ENCODE measurements at places on chromosomes 13 and 19.

- no peak for DNase-seq
These were observed 82.4 kb downstream of the KCTD12 start for GRCh38 chr13:76803831-76804230.

DNA sequence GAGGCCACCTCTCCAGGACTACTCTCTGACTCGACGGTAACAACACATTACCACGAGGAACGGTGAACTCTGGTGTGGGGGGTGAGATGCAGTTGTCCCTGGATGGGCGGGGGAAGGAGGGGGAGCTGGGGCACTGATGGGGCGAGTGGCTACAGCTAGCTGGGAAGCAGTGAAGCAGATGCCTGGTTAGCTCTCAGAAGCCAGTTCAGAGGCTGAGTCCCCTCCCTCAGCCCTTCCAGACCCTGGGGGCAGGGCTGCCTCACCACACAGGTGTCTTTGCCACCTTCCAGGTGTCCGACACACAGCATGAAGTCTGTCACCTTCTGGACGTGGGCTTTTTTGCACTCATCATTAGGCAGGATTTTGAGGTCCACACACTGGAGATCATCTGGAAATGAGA is 4.0 kb downstream of the KLK1 start:
- DNase-seq, result no peak

DNA sequence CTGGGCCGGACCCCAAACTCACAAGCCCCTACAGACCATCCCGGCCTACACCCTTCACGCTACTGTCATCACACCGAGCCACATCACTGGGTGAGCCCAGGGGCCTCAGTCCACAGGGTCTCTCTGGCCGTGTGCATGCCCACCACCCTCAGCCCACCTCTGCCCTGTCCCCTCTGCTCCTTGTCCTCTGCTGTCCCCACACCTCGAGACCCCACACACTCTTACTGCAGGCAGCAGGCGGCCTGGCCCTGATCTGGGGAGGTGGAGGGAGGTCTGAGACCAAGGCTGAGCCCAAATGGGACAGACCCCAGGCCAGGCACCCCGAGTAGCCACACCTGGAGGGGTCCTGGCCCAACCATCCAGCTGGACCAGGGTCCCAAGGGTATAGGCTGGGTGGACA is 35.2 kb downstream of the PEPD start:
- no peak for DNase-seq

DNA sequence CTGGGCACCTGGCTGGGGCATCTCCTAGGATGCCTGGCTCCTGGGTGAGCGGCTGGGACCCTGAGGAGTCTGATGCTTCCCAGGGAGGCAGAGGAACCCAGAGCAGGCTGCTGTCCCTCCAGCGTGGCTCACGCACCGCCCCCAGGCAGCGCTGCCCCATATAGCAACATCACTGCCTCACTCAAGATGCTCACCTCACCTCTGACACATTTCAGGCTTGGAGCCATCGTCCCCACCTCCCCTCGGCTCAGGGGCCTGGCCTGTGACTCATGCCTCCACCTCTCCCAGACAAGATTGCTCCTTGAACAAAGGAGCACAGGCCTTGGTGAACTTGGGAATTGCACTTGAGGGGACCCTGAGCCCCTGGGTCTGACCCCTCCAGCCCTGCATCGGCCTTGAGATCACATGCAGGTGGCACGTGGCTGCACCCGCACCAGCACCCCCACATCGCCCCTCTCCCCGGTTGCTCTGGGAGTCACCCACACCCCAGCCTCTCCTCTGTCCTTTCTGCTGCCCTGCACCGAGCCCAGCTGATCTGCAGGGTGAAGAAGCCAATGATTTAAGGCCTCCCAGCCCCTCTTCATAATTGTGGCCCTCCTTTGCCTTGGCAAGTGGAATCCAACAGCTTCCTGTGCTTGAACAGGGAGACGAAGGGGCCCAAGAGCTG is 11.2 kb downstream of the CEBPA start:
- no peak for DNase-seq

All from DMS79 (cell line).